ENCODE measurements at places on chromosomes 7 and 10.

DNA sequence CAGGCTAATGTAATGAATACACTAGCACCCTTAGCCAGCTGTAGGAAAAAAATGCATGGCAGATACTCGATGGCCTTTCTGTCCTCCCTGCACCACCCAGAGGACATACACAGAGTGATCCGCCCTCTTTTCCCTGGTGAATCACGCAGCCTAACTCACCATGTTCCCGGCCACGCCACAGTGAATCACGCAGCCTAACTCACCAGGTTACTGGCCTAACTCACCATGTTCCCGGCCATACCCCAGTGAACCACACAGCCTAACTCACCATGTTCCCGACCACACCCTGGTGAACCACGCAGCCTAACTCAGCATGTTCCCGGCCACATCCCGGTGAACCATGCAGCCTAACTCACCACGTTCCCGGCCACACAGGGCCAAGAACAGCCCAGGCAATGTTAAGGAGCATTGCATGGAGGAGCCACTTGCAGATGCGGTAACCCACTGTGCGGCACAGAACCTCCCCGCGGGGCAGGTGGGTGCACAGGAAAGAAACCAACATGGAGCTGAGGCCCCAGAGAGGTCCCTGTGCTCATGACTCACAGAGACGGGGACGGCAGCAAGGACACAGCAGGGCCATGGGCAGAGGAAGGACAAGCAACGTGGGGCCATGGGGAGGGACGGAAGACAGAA is 508.5 kb downstream of the DNAJB6 start:
- DNase-seq = no peak

GRCh38 chr10:72379776-72380175 is 25.1 kb upstream of the DNAJB12 start:
- DNase-seq = no peak

DNA sequence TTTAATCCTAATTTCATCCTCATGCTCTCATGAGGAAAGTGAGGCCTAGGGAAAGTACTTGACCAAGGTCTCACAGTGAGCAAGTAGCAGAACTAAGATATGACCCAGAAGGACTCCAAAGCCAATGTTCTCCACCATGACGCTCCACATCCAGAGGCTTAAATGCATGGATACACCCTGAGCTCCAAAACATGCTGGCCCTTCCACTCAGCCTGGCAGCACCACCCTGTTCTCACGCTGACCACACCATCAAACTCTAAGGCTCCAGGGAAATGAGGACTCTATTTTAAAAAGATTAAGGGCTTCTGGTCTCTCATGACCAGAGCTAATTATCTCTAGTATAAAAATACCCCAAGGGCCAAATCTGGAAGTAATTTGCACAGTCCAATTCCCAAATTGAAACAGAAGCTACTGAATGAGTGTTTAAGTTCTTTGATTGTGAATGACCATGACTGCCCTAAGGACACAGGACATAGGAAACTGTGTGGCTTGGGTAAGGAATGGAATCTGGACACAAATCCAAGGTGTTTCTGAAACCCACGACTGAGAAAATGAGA is 71.1 kb upstream of the ABLIM1 start:
- no peak for DNase-seq

- DNase-seq = no peak
Measured at GRCh38 chr7:128458956-128459355, 3.3 kb downstream of the HILPDA start.

GRCh38 chr10:15211464-15211979 is 43.0 kb upstream of the NMT2 start:
- DNase-seq = no peak

GRCh38 chr10:50991456-50992355 is 82.6 kb upstream of the PRKG1 start:
- no peak for DNase-seq

DNA sequence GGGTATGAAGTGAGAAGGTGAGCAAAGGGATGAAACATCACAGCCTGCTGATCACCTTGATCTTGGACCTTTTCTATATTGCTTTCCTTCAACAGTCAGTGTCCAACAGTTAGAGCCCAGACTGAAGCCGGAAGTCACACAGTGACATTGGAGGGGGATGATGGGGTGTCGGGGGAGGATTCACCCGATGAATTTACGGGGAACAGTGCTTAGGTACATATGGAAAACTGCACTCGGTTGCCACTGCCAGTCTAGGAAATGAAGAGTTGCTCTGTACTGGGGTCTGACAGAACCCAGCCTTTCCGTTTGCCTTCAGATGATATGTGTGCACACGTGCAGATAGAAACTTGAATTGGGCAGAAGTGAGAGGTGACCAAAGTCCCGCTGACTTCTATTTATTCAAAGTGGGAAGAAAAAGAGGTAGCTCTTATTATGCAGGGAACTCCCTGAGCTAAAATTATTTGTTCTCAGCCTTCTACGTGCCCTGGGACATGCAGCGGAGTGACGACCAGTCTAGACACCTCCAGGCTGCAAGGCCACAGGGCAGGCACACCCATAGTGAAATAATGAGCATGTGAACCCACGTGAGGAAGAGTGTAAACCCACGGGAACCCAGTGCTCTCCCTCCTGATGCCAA is 107.2 kb upstream of the INHBA start:
- no peak for DNase-seq

- no peak for DNase-seq
Measured at GRCh38 chr10:78688901-78689583, 379.7 kb upstream of the ZMIZ1 start.

- no peak for DNase-seq
Measured at GRCh38 chr7:4740796-4741195, 34.6 kb upstream of the AP5Z1 start.

GRCh38 chr7:81641873-81642272 is 128.0 kb downstream of the HGF start:
- DNase-seq = no peak

- DNase-seq = no peak
Measured at GRCh38 chr7:92695308-92696261, 105.4 kb upstream of the FAM133B start.

DNA sequence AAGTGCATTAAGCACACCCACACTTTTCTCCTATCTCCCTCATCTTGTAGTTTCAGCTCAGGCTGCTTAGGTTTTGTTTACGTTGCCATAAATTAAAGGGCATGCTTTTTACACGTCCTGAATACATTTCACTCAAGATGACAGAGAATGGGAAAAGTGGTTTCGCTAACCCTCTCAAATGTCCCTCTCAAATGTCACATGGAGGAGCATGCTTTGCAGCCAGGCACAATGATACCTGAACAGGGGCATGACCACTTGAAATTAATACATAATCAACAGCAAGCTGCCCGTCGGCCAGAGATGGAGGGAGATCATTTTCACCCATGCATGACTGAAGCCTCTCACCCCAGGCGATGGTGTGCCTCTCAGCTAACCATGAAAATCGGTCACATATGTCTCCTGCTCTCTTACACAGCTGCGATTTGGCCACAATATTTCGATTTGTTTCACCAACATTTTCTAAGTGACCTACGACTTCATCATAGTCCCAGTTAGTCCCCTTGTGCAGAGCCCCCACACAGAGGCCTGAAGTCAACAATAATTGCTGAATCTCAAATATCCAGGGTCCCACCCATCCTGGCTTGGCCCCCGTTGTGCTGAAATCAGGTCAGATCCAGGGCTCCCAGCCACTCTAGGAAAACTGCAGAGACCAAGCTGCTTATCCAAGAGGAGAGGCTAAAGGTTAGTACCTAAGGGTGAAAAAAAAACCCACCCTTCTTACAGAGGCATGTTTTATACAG is 373.9 kb upstream of the NFE2L3 start:
- no peak for DNase-seq

DNA sequence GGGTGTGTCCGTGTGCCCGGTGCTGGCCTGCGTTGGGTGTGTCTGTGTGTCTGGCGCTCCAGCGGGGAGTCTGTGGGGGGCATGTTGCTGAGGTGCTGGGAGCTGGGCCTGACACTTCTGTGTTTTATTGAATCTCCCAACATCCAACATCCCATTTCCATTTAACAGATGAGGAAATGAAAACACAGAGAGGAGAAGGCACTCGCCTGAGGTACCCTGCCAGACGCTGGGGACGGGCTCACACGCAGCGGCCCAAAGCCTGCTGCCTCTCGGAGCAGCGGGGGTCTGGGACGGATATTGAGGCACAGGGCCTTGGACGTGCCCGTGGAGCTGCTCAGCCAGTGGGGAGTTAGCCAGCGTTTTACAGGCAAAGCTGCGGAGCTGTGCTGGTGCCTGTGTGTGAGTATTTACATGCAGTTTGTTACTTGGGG is 133.9 kb downstream of the DNAJB6 start:
- DNase-seq = no peak

DNA sequence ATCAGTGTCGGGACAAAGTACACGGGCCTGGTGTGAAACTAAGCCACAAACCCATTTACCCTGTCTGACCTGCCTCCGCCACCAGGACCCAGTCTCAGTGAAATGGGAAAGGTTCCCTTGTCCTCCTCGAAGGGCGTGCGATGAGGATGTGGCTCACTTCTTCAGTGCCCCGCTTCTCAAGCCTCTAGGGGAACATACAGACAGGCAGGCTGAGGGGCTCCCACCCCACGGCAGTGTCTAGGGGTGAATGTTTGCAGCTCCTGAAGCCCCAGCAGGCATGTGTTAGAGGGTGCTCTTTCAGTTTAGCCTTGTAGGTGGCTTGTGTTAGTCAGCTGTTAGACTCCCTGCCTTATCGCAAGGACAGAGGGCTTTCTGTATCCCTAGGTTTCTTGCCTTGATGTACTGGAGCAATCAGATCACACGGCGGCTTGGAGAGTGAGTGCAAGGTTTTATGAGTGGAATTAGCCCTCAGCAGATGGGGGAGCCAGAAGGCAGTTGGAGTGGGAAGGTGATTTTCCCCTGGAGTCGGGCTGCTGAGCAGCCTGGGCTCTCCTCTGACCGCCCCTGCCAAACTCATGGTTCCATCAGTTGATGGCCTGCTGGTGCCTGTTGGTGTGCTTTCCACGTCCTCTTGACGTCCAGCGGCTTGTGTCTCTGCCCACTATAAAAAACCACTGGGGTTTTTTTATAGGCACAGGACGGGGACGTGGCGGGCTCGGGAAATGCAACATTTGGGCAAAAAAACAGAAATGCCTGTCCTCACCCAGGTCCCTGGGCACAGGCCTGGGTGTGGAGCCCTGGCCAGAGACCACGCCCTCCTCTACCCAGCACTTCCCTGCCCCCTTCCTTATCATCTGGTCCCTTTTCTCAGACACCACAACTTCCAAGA is 759 bp downstream of the NUDT1 start:
- no peak for DNase-seq

- no peak for DNase-seq
Measured at GRCh38 chr7:93836116-93836515, 54.4 kb downstream of the TFPI2 start.

- DNase-seq = no peak
Measured at GRCh38 chr7:16961641-16962040, 79.9 kb upstream of the AGR3 start.

DNA sequence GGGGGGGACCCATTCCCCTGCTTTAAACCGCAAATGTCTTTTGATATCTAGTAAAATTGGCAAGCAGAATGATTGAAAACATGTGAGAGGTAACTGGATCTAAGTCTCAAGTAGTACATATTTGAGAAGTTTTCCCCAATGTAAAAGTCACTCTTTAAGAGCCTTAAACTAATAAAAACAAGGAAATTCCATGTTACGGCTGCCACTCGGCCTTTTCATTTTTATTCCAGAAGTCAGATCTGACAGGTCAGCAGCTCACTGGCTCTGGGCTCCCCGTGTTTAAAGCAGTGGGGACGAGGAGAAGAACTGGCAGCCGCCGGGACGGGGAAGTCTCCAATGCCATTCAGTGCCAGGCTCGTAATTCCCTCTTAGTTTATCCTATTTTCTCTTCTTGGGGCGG is 80.7 kb downstream of the CUX1 start:
- DNase-seq = no peak

DNA sequence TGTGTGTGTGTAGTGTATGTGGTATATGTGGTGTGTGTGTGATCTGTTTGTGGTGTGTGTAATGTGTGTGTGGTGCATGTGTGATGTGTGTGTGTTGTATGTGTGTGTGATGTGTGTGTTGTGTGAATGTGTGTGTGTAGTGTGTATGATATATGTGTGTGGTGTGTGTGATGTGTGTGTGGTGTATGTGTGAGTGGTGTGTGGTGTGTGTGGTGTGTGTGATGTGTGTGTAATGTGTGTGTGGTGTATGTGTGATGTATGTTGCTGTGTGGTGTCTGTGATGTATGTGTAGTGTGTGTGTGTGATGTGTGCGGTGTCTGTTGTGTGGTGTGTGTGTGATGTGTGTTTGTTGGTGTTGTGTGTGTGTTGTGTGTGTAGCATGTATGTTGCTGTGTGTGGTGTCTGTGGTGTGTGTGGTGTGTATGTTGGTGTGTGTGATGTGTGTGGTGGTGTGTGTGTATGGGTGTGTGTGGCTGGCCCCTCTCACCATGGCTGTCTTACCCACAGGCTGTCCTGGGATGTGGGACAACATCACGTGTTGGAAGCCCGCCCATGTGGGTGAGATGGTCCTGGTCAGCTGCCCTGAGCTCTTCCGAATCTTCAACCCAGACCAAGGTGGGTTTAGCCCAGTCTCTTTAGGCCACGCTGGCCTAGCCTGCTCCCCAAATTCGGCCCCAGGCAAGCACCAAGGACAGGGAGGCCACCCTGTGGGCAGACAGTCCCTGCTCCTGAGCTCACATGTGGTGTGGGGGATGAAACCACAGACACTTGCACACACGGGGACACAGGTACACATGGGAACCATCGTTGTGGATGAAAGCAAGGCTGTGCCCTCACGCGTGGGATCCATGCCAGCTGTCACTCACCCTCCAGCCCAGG is 25.6 kb downstream of the ADCYAP1R1 start:
- no peak for DNase-seq
